ENCODE measurements at places on chromosomes 7 and 10.

DNA sequence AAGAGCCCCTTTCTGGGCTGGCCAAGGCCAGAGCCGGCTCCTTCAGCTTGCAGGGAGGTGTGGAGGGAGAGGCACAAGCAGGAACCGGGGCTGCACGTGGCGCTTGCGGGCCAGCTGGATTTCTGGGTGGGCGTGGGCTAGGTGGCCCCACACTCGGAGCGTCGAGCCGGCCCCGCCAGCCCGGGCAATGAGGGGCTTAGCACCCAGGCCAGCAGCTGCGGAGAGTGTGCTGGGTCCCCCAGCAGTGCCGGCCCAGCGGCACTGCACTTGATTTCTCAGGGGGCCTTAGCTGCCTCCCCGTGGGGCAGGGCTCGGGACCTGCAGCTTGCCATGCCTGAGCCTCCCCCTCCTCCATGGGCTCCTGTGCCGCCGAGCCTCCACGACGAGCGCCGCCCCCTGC, 48.1 kb downstream of the SH2D4B start:
- DNase-seq, result no peak

DNA sequence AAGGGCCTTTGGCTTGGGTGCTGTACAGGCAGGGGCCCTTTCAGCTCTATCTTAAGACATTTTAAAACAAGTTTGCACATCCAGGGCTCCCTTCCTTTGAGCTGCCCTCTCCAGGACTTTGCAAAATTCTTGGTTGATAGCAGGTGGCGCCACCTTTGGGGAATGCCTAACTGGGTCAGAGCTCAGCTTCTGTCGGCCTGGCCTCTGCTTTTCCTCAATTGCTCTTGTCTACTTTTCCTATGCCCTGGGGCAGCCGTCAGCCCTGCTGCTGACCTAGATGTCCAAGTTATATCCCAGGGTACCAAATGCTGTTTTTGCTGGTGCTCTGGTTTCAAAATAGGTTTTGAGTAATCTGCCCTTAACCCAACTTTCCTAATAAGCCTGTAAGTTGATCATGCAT, 65.8 kb downstream of the APBB1IP start:
- DNase-seq, result no peak

GRCh38 chr7:45181991-45182855, 24.6 kb downstream of the RAMP3 start:
- DNase-seq, result no peak

DNA sequence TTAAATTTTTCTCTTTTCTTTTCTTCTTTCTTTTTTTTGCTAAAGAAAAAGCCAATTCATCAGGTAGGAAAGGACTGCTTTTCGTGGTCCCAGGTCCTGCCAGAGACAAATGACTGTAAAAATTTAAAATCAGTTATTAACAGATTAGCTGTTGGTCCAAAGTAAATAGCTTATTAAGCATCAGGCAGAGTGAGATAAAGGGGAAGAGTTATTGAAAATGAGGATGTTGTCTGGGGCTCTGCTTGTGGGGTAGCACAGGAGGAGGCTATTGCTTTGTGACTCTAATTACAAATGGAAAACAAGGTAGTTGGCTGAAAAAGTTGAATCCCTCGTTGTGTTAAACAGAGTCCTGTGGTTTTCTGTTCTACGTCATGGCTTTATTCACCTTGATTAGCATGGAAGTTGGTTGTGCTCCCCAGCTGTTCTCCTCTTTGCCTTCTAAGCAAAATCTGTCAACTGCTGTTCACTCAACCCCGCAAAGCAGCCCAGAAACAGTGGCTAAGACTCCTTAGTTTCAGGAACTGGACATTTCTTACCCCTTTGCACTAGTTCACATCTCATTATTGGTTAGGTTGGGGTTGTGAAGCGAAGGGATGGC, 128.9 kb downstream of the SNX10 start:
- no peak for DNase-seq

GRCh38 chr10:69847883-69848282, 46.2 kb downstream of the COL13A1 start:
- DNase-seq, result no peak

- no peak for DNase-seq
These were observed 124.1 kb downstream of the WDR11 start for GRCh38 chr10:120975072-120975867.

DNA sequence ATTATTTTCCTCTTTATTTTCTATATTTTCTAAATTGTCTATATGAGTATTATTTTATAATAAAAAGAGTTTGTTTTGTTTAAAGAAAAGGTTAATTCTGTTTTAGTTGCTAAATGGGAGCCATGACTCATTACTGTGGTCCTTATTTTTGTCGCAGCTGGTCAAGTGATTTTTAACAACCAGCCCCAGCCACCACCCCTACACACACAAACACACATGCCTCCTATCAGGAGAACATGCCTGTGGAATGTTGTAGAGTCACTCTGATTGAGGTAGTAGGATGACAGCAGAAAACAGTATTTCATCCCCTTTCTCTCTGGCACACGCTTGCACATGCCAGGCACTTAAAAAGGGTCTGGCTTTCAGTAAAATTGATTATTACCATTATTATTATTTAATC, 68.6 kb upstream of the GDF10 start:
- DNase-seq, result no peak

DNA sequence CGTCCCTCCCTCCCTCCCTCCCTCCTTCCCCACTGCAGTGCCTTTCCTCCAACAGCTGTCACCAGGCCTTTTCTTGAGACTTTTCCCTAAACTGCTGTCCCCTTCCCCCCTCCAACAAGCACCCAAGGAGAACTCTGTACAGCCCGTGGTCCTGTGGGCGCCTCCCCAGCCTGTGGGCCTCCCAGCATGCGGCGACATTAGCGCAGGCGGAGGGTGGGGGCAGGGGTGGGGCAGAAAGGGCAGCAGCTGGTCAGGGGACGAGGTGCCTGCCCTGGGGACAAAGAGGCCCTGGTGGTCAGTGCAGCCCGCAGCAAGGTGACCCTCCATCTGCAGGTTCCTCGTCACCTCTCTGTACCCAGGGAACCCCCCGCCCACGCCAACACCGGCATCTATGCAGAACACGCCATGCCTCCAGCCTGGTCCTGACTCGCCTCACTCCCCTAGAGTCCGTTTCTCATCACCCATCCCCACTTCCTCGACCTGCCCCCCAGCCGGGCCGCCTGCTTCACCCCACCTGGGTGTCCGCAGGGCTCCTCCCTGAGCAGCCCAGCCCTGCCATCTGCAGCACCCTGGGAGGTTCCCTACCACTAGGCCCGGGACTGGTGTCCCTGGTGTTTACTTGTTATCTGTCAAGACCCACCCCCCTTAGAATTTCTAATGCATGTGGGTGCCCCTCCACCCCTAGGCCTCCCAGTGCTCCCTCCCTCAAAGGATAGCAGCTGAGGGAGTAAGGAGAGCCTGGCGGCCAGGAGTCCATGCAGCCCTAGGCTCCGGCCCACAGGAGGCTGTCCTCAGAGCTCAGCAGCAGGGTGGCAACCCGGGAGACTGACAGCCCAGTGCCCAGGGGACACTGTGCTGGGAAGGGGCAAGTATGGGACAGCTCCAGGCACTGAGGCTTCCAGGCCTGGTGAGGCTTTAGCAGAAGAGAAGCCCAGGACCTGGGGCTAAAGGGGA, 147.8 kb downstream of the ARHGAP22 start:
- no peak for DNase-seq

GRCh38 chr10:109735776-109736175, 187.5 kb downstream of the XPNPEP1 start:
- no peak for DNase-seq

DNA sequence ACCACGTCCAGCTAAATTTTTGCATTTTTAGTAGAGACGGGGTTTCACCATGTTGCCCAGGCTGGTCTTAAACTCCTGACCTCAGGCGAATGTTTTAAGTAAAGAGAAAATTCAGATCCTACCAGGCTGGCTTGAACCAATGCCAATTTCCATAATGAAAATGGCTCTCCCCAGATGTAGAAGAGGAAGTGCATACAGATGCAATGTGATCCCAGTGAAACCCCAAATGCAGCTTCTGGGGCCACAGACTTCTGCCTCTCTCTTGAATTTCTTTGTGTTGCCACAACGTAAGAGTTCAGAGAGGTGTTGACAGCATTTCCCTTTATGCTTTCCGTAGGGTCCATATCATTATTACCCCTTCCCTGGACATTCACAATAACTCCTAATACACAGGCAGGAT, 29.6 kb upstream of the GOT1 start:
- DNase-seq, result no peak

DNA sequence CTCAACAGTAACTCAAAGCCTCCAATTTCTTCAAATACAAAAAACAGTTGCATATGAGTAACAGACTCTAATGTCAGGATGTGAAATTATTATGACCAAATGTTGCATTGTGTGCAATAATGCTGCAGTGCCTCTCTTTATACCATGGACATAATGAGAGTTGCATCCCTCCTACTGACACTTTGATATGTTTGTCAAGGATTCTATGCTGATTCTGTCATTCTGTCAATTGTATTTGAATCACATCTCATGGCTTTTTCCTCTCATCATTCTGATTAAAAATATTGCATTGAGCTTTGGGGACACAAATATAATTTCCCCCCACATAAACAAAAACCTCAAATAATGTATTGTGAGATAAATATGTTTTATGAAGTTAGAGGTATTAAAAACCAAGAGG, 84.6 kb upstream of the SGCE start:
- no peak for DNase-seq

- DNase-seq, result no peak
These were observed 544.5 kb downstream of the KCNMA1 start for GRCh38 chr10:77093126-77093525.

DNA sequence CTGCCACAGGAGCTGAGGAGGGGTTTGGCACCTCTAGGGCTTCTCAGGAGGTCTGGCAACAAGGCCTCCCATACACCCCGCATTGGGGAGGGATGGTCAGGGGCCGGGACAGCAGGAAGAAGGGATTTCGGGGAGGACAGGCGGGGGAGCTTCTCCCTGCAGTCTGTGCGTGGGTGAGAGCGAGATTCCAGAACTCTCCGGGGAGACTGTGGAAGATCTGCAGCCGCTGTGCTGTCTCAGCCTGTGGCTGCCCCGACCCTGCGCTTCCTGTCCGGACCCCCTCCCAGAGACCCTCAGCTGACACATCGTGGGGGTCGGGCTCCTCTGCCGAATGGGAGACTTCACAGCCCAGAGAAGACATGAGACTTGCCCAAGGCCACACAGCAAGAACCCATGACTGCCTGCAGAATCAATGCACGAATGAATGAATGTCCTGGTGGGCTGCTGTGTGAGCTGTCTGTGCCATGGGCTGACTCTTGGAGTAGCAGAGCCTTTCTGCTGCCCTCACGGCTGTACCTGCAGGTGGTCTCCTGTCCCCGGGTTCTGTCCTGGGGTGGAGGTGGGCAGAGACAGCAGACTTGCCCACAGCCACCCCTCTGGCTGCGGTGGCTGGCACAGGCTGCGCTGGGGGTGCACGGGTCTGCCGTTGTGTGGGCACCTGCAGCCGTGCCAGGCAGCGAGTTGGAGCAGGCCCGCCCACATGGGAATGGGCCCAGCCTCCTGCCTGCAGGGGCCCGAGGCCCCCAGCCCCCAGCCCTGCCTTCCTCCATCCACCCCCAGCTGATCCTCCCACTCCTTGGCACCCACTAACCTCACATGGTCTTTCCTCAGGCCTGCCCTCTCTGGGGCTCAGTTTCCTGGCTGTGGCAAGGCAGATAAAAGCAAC, 16.3 kb upstream of the LFNG start:
- DNase-seq, result no peak

DNA sequence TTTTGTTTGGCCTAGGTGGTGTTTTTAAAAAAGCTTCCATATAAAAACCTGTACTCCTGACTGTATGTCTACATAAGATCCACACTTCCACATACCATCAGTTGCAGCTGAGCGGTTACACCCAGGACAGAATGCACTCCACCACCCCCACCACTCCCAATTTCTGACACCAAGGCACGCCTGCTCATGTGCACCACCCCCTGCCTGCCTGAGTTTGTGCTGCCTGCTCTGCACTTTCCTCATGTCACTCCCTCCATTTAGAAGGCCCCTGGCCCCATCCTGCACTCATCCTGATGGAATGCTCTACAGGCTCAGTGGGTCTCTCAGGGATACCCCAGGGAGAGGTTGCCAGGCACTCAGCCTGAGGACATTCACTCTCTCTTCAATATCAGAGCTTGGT, 6.5 kb downstream of the VPS41 start:
- no peak for DNase-seq

DNA sequence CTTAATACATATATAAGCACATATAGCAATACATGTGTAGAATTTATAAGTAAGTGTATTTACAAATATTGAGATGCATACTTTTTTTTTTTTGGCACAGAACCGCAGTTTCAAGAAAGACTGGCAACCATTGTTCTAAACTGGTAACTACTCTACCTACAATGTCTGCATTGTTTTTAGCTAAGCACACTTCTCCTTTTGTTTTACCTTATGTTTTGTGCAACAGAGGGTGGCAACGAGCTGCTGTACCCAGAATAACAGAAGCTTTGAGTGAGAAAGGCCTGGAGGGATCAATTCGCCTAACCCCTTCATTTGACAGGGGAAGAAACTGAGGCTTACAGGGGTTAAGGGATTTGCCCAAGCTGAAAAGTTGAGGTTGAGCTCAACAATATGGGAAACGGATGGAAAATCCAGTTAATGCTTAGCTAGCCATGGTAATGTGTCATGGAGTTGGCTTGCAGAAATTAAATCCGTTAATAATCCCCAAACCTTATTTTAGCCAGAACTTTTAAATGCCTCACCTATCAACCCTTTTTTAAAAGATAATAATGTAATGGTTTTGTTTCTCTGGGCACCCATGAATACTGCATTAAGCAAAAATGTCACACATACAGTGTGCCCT, 25.5 kb downstream of the FZD1 start:
- DNase-seq, result no peak

Measured in stimulated activated CD4-positive, alpha-beta T cell treated with anti-CD3 and anti-CD28 coated beads, Interleukin-1b, Interleukin-23, amount 100 ng/mL, for 24 hours (primary cell).